Epithelial cell of umbilical artery (primary cell): ENCODE measurements at places on chromosomes 6 and 20. TPM values are rescaled to one million over a fixed set of nuclear protein-coding genes. Genes with fewer than 3 reads are reported as not detected.

The RAB44 gene
- total RNA-seq: not detected in 2 replicates

The GPX5 gene
- total RNA-seq: not detected in 2 replicates

The GRIK2 gene
- total RNA-seq: 0.30 TPM in 1 of 2 replicates, not detected in the other

The AIF1 gene
- total RNA-seq: not detected in 2 replicates

The SS18L1 gene
- 6.7 and 8.8 TPM in 2 replicates for total RNA-seq

The PLAGL2 gene
- total RNA-seq: 3.2 TPM in 2 replicates

The MRAP2 gene
- 12.3 and 18.8 TPM in 2 replicates for total RNA-seq

The SYNGAP1 gene
- 1.2 and 1.3 TPM in 2 replicates for total RNA-seq

The HRH3 gene
- total RNA-seq: not detected in 2 replicates

The SCUBE3 gene
- 0.30 and 0.32 TPM in 2 replicates for total RNA-seq

The SERAC1 gene
- total RNA-seq: 5.8 and 9.0 TPM in 2 replicates

The PCMTD2 gene
- total RNA-seq: 47.1 and 67.0 TPM in 2 replicates

The PBX2 gene
- total RNA-seq: 48.5 and 59.4 TPM in 2 replicates

The KCNK15 gene
- under 0.01 TPM in 1 of 2 replicates, not detected in the other for total RNA-seq
